MM.1S (cell line): ENCODE measurements at places on chromosomes 13 and 19.

DNA sequence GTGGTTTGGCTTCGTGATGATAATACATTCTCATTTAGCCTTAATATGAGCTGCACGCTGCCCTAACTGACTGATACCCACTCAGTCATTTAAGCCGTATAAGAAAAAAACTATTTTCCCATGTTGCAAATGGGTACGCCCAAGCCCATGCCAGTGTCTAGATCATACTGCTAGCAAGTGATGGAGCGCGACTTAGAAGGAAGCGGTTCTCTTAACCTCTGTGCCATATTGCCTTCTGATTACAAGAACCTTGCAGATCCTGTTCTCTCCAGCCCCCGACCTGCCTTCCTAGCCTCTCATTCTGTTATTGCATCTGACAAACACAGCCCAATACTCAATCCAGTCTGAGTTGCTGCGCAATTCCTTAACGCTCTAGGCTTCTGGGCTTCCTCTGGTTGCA is 603 bp downstream of the GPALPP1 start:
- no peak for DNase-seq

GRCh38 chr13:29125934-29126424 is 305.8 kb downstream of the MTUS2 start:
- no peak for DNase-seq

DNA sequence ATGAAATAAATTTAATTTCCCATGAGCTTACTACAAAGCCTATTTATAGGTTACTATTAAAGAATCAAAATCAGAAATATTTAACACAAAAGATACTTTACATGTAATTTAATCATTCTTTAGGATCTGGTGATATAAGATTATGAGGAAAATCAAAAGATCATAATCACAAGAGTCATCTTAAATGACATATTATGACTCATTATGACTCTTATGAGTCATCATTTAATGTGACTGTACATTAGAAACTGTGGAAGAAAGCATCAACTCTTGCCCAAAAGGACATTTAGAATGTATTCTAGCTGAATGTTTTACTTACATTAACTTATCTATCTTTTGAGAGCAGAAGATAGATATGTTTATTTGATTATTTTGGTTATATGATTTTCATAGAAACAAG is 458.6 kb downstream of the DCT start:
- no peak for DNase-seq

GRCh38 chr13:44762911-44763310 is 186.8 kb upstream of the TSC22D1 start:
- DNase-seq: no peak

GRCh38 chr19:3698974-3699740 is 1.1 kb downstream of the PIP5K1C start:
- DNase-seq: peak; percentile 38

DNA sequence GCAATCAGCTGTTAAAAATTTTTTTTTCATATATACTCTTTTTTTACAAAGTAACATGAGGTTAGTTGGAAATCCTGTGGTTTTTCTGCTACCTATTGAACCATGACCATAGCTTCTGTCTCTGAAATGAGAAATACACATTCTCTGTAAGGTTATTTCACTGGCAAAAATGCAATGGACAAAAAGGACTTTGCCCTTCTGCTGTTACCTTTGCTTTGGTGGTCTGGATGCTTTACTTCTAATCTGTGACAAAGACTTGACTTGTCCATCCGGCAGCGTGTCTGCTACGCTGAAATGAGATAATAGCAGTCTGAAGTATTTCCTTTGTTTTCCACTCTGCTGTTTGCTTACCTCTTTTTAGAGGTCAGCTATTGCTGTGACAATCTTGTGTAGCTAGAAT is 412.8 kb downstream of the SLITRK6 start:
- no peak for DNase-seq

DNA sequence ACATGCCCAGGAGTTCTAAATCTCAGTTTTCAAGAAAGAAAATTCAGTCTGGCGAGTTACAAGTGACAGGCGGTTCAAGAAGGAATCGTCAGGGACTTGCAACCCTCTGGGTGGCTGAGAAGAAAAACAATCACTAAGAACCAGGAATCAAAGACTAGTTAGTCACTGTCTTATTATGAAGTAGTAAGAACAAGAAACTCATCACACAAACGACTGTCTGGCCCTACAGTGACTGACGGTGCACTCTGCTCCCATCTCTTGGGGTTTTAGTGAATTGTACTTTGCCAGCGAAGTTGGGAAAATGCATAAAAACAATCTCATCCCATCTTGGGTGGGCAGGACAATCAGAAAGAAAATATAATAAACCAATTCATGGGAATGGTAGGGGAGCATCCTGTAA is 63.7 kb upstream of the SACS start:
- no peak for DNase-seq

GRCh38 chr19:17830567-17831418 is 9.5 kb upstream of the INSL3 start:
- no peak for DNase-seq

GRCh38 chr13:34257966-34258365 is 440.0 kb downstream of the RFC3 start:
- DNase-seq: no peak

DNA sequence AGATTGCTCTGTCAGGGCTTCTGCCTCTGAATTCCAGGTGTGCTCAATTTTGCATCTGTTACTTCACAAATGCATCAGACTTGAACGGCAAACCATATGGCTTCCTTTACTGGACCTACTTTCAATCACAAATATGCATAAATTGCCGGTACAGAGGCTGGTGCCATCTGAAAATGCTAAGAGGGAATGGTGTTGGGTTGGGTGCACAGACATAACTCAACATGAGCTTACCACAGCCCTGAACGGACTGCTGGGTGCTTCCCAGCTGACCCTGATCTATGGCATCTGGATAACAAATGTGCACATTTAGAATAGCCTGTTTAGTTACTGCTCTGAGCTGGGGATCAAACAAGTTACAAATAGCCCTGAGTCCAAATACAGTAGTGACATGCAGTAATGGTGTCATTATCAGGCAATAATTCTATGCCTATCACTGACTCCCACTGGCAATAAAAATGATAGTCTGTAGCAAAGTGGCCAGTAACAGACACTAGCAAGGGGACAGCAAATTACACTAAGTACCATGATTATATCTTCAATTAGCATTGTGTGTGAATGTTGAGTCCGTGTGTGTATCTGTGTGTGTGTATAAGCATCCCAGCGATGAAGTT is 927.3 kb downstream of the DIAPH3 start:
- DNase-seq: no peak

DNA sequence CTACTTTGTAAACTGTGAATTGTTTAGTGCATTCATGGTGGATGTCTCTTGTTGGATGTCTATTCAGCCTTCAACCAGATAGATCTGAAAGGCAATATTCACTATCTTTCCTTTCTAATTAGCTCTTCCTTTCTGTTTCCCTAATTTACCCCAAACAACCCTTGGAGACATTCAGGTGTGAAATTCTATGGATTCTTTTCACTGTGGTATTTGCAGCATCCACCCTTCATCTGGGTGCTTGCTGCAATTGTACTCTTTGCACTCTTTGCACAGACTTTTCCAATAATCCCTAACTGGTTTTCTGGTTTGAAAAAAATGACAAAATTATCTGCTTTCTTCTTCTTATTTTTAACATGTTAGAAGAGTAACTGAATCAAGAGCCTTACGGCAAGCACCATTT is 56.5 kb downstream of the KL start:
- DNase-seq: no peak

- DNase-seq: no peak
These were observed 351.7 kb downstream of the SPRY2 start for GRCh38 chr13:79989217-79989661.

- no peak for DNase-seq
These were observed 534.7 kb downstream of the KLF12 start for GRCh38 chr13:73599232-73600128.

GRCh38 chr13:84654654-84655275 is 772.5 kb upstream of the SLITRK1 start:
- no peak for DNase-seq

GRCh38 chr13:37906880-37907279 is 37.3 kb upstream of the TRPC4 start:
- no peak for DNase-seq

GRCh38 chr19:45528744-45529419 is 21.6 kb downstream of the VASP start:
- no peak for DNase-seq

DNA sequence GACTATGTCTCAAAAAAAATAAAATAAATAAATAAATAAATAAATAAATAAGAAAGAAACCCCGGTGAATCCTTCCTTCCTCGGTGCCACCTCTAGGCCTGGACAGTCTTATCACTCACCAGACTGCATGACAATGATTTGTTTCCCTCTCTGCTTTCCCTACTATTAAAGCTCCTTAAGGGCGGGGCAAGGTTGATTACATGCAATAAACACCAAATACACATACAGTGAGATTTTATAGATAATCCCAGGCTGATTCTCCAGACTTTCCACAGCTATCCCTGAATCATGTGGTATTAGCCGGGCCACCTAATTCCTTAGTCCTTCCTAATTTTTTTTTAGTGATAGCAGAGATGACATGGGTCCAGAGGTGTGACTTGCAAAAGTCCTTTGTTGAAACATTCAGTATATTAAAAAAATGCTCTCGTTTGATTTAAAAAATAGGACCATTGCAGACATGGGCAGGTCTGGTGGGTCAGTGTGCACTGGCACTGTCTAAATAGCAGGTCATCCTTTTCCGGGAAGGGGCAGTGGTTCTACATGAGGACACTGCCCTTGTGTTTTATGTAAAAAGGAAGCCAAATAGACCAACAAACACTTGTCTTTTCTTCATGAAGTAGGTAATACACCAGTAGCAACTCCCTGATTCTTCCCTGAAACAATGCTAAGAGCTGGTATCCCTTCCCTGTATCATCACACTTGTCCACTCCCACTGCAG is 14.5 kb downstream of the EBPL start:
- DNase-seq: no peak

DNA sequence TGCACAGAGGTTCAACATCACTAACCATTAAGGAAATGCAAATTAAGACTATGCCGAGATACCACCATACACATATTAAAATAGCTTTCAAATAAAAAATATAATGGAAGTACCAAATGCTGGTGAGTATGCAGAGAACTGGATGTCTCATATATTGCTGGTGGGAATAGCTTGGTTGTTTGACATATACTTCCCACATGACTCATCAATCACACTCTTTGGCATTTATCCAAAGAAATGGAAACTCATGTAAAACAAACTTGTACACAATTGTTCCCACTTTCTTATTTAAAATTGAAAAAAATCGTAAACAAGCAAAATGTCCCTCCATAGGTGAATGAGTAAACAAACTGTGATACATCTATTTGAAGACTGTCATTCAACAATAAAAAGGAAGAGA is 982.6 kb upstream of the ATXN8OS start:
- no peak for DNase-seq

- no peak for DNase-seq
These were observed 16.2 kb downstream of the TEX29 start for GRCh38 chr13:111336666-111337065.

DNA sequence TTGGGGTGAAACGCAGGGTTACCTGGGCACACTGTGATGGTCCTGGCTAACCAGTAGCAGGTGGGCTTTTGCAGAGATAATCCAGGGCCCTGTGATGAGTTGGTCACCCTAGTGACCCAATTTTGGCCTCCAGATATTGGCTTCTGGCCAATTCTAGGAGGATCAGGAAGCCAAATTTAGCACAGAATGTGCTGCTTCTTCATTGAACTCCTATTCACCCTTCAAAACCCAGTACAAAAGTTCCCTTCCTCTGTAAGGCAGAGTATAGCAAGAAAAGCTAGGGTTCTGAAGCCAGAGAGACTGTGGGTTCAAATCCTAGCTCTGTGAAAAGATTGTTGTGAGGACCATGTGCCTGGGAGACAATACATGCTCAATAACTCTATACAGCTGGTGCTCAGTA is 70.8 kb downstream of the INSR start:
- DNase-seq: no peak

- DNase-seq: peak; percentile 74
These were observed 94.0 kb upstream of the RFC3 start for GRCh38 chr13:33723772-33724435.
